ENCODE measurements at places on chromosomes 1 and 21.

DNA sequence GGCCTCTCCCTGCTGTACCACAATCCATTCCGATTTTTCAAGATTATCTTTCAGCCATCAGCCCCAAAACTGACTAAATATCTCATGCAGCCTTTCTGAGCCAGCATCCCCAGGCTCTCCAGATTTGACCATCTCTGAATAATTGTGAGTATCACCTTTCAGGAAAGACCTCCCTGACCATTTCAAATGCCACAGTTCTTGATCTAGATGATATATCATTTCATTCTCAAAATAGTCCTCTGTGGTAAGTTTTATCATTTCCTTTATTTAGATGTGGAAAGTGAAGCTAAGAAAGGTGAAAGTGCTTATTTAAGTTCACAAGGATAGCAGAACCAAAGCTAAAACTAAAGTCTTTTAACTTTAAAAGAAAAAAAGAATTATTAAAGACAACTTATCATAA, 244.0 kb downstream of the PLPP3 start:
- no peak for DNase-seq

GRCh38 chr1:175114996-175115395, 47.4 kb downstream of the TNN start:
- no peak for DNase-seq

- no peak for DNase-seq
Measured at GRCh38 chr1:222521299-222522104, 26.4 kb downstream of the HHIPL2 start.

DNA sequence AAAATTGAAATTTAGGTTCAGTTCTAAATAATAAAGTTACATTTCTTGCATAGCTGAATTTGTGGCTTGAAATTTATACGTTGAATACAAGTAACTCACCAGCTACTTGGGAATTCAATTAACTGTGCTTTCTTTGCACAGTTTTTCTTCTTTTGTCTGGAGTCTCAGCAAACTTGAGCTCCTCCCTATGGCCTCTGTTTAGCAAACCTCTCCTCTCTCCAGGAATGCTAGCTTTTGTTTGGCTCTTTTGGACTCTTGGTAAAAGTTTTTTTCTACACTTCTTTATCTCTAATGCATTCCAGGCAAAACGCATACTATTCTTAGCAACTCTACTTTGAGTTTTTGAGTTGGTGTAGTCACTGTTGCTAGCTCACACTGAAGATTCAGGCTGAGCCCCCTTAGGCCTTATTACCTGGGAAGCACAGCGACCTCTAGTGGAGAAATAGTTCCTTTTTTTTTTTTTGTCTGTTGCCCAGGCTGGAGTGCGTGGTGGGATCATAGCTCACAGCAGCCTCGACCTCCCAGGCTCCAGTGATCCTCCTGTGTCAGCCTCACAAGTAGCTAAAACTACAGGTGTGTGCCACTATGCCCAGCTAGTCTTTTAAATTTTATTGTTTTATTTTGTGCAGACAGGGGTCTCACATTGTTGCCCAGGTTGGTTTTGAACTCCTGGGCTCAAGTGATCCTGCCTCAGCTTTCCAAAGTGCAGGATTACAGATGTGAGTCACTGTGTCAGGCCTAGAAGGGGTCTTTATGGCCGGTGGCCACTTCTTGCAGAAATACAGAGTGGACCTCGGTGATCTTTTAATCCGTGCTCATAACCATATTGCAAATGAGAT, 61.7 kb downstream of the CASQ2 start:
- DNase-seq: no peak

Data from T-helper 9 cell (primary cell).